ENCODE measurements at places on chromosomes 2 and 18.

GRCh38 chr2:28895189-28895893 lies 874 bp downstream of the WDR43 start:
- peak; percentile 37 for DNase-seq

- DNase-seq: no peak
Observed at GRCh38 chr2:134429886-134430285, 176.0 kb downstream of the MGAT5 start.

DNA sequence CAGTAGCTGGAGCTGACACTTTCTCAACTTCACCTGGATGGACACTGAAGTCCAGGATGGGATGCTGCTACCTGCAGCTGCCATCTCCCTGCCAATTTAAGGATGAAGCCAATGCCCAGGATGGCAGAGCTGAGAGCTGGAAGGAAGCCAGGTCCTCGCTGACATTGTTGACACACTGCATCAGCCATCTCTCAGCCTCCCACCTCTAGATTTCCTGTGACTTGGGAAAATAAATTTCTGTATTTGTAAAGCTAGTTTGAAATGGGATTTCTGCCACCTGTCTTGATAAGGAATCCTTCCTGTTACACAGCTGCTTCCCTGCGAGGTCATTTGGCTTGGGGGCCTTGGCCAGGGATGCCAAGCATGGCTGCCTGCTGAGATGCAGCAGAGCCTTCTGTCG lies 43.5 kb downstream of the KCTD1 start:
- DNase-seq: no peak

- DNase-seq: peak; percentile 56
Observed at GRCh38 chr2:30136764-30137444, 9.9 kb upstream of the YPEL5 start.

- DNase-seq: peak; percentile 18
Observed at GRCh38 chr2:109352898-109353689, 224.1 kb downstream of the SH3RF3 start.

- no peak for DNase-seq
Observed at GRCh38 chr2:163462993-163463392, 272.8 kb downstream of the FIGN start.

Data from adrenal gland (tissue), 19 donors.